ENCODE measurements at places on chromosomes 12 and 14. TPM values are rescaled to one million over a fixed set of nuclear protein-coding genes. Genes with fewer than 3 reads are reported as not detected.

DNA sequence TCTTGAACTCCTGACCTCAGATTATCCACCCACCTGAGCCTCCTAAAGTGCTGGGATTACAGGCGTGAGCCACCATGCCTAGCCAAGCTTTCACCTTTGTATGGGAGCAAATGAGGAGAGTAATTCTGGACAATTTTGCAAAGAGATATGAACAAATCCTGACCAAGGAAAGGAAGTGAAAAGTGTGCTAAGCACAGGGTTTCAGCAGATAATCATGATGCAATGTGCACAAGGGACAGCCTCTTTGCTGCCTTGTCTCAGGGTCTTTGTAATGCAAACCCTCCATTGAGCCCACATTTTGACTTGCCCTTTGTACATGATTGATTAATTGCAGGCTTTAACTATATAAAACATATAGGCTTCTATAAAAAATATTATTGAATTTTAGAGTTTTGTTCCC is 9.2 kb upstream of the PYGL start:
- no peaks in the 10 kb centered on the region for H3K36me3 ChIP-seq
- no peak overlapping the region for H3K27ac ChIP-seq
- DNase-seq = no peak
- peaks cover 6% of the 10 kb centered on the region for H3K4me1 ChIP-seq

The SLC6A12 gene
- not detected for total RNA-seq

- H3K36me3 ChIP-seq = peaks cover 83% of the 10 kb centered on the region
- H3K27me3 ChIP-seq = no peaks in the 10 kb centered on the region
- H3K4me1 ChIP-seq = peaks cover 72% of the 10 kb centered on the region
- no peak overlapping the region for H3K4me3 ChIP-seq
- DNase-seq = no peak
Measured at GRCh38 chr14:100364403-100364802, 41.3 kb downstream of the SLC25A47 start.

- H3K36me3 ChIP-seq = peaks cover 24% of the 10 kb centered on the region
- no peak for DNase-seq
- H3K27ac ChIP-seq = no peak overlapping the region
- H3K4me1 ChIP-seq = peaks cover 67% of the 10 kb centered on the region
- no peak overlapping the region for H3K4me3 ChIP-seq
Measured at GRCh38 chr14:34050606-34051005, 99.7 kb upstream of the EGLN3 start.

DNA sequence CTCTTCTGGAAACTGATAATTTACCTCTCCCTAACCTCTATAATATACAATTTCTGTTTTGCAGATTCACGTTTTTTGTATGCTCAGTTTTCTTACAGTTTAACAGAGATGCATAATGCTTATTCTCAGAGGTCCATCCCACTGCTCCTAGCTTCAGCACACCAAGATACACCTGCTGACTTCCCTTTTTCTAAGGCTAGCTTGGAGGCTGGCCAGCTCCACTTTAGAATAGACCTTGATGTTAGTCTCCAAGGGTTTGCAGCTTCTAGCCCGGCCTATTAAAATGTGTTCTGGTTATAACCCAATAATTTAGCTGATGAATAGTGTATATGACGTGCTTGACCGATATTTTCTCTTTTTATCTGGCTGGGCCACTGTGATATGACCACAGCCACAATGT is 261.2 kb downstream of the EGLN3 start:
- H3K36me3 ChIP-seq = no peaks in the 10 kb centered on the region
- DNase-seq = no peak
- H3K4me1 ChIP-seq = no peaks in the 10 kb centered on the region

DNA sequence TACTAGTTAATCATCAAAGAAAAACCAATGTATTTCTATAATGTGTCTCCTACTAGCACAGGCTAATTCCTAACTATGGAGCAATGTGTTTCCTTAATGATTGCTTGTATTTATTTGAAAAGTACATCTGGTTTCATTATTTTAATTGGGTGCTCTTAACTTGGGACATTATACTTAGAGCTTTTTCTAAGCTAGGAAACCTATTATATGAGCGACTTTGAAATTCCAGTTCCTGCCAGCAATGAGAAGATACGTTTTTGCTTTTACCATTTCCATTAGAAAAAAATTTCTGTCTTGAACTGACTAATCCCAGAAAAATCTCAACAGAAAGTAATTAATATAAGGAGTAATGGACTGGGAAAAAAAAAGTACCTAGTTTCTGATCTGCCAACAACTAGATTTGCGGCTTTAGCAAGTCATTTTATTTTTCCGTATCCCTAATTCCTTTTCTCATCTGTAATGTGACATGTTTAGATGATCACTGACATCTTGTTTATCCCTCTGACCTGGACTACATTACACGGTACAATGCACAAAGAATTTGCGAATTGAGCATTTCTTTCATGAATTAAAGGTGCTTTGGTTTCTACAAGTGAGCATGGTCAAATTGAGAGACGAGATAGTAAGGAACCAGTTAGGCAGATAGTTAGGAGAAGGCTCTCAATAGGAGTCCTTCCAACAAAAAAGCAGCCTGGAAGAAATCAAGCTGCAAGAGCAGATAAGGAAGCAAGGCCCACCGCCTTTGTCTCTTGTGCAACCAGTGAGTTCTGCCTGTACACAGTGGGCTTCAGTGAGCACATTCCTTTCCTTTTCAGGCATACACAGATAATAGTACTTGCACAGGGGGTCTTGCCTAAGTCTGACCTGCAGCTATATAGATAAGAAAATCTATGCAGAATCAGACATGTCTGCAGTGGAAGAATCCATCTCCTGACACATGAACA is 1765.0 kb upstream of the FLRT2 start:
- H3K27ac ChIP-seq = no peak overlapping the region
- no peaks in the 10 kb centered on the region for H3K36me3 ChIP-seq
- DNase-seq = no peak
- no peaks in the 10 kb centered on the region for H3K27me3 ChIP-seq

DNA sequence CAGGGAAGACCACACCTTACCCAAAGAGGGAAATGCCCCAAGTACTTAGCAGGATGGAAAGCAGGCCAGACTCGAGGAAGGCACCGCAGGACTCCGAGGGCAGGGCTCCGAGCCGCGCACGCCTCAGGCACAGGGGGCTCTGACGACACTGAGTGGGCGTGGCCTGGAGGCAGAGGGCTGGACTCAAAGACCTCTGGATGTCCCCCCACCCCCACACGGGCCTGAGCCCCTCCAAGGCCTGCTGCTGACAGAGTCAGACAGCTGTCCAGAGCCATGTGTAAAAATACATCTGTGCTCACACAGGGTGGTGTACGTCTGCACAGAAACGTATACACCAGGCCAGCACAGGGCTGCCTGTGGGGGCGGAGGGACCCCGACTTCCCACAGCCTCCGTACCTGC is 1.4 kb downstream of the AKT1 start:
- peak overlapping the region; percentile 86 for H3K4me3 ChIP-seq
- DNase-seq = peak; percentile 55
- peaks cover 4% of the 10 kb centered on the region for H3K36me3 ChIP-seq
- H3K27me3 ChIP-seq = peaks cover 6% of the 10 kb centered on the region
- peak overlapping the region; percentile 81 for H3K27ac ChIP-seq

GRCh38 chr14:53836551-53836950 is 120.1 kb downstream of the BMP4 start:
- no peak overlapping the region for H3K4me3 ChIP-seq
- H3K27me3 ChIP-seq = no peaks in the 10 kb centered on the region
- DNase-seq = no peak
- H3K4me1 ChIP-seq = no peaks in the 10 kb centered on the region

DNA sequence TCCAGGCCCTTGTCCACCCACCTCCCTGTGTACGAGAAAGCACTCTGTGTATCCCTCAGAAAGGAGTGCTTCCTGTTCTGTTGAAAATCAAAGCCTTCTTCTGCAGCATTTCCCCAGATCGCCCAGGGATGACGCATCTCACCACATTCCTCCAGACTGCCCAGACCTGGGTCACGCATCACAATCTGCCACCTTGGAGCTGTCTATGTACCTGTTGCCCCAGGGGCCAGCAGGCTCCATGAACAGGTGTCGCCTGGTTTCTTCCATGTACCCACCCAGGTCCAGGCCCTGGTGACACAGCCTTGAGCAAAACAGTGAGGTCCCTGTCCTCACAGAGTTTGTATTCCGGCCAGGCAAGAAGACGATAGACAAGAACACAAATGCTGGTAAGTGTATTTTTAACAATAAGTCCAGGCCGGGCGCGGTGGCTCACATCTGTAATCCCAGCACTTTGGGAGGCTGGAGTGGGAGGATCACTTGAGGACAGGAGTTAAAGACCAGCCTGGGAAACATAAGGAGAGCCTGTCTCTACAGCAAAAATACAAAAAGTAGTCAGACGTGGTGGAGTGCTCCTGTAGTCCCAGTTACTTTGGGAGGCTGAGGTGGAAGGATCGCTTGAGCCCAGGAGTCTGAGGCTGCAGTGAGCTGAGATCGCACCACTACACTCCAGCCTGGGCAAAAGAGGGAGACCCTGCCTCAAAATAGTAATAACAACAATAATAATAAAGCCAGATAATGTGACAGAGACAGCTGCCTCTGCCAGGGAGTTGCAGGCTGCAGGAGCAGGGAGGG is 6.8 kb upstream of the PPP1R13B start:
- no peak overlapping the region for H3K27ac ChIP-seq
- H3K27me3 ChIP-seq = peaks cover under 1% of the 10 kb centered on the region
- H3K4me1 ChIP-seq = no peaks in the 10 kb centered on the region
- H3K4me3 ChIP-seq = no peak overlapping the region
- H3K36me3 ChIP-seq = no peaks in the 10 kb centered on the region
- no peak for DNase-seq

The GUCY2C gene
- not detected for total RNA-seq

DNA sequence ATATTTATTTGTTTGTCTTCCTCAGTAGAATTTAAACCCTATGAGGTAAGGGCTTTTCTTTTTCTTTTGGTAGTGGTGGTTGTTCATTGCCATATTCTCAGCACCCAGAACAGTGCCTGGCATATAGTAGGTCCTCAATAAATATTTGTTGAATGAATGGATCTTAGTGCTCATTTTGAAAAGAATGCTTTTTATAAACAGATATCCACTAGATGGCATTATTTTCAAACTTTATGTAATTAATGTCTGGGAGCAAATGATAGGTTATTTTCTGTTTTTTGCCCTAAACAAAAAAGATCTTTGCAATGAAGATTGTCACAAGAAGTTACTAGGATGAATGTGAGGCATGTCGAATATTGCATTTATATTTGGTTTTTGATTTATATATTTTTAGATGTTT is 64.1 kb downstream of the RAD51B start:
- H3K27ac ChIP-seq = no peak overlapping the region
- H3K36me3 ChIP-seq = no peaks in the 10 kb centered on the region
- no peaks in the 10 kb centered on the region for H3K27me3 ChIP-seq
- no peak for DNase-seq
- H3K4me1 ChIP-seq = peaks cover 12% of the 10 kb centered on the region

The PSMC1 gene
- 85.6 TPM for total RNA-seq

GRCh38 chr12:120751389-120751788 is 25.8 kb downstream of the ACADS start:
- H3K27ac ChIP-seq = no peak overlapping the region
- peaks cover 5% of the 10 kb centered on the region for H3K27me3 ChIP-seq
- H3K4me1 ChIP-seq = no peaks in the 10 kb centered on the region
- peaks cover 7% of the 10 kb centered on the region for H3K36me3 ChIP-seq

The TOMM20L gene
- total RNA-seq = not detected

The CTSG gene
- 0.93 TPM for total RNA-seq

Measured in activated CD4-positive, alpha-beta memory T cell treated with anti-CD3 and anti-CD28 coated beads, Interleukin-2, amount 10 ng/mL, durations not matched to agents 7 days and 5 days (primary cell).